NAMALWA (cell line): ENCODE measurements at places on chromosomes 3 and 15.

GRCh38 chr3:120429921-120430361 is 20.9 kb downstream of the FSTL1 start:
- no peak for DNase-seq

DNA sequence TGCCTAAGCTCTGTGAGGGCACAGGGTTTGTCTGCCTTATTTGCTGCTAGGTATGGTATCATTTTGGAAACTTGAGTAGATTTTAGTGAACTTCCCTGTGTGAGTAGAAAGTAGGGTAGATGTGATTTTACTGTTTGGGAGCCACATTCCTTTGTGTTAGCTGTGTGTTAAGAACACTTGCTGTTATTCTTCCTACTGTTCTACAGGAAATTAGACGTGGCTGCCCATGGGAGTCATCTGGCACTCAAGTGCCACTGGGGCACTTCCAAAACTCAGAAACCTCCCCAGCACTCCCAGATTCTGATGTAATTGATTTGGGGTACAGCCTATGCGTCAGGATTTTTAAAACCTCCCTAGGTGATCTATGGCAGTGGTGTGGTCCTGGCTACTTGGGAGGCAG is 369.9 kb upstream of the C2CD4B start:
- DNase-seq = no peak

DNA sequence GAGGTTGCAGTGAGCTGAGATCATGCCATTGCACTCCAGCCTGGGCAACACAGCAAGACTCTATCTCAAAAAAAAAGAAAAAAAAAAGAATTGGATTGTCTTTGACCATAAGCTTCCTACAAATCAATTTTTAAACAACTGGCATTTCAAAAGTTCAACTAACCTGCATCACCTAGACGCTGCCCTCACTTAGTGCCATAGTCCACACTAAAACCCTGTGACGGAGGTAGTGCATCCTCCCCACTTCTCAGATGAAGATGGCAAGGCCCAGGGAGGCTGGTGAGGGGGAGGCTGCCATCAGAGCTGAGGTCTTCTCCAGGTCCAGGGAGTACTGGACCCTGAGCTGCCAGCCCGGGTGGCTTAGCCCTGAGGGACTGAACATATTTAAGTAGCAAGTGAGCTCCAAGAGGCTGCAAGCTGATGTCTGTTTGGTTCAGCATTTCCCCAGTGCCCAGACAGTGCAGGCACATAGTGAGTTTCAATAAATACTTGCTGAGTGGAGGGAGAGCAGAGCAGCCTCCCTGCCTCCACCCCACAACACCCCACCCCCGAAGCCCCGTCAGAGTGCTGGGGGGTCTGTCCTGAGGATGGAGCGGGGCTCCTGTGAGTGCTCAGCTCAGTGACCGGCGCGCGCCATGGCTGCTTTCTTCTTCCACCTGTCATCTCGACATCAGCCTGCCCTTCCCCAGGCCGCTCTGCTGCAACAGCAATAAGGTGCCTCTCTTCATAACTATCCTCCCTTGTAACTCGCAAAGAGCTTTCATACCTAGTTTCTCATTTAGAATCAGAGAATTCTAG is 52.8 kb downstream of the MGLL start:
- DNase-seq = no peak

- DNase-seq = no peak
Measured at GRCh38 chr15:57301307-57301706, 75.0 kb upstream of the CGNL1 start.

GRCh38 chr3:98817547-98818041 is 54.5 kb downstream of the ST3GAL6 start:
- peak; percentile 72 for DNase-seq

GRCh38 chr3:196757876-196758739 is 18.5 kb downstream of the PAK2 start:
- no peak for DNase-seq

DNA sequence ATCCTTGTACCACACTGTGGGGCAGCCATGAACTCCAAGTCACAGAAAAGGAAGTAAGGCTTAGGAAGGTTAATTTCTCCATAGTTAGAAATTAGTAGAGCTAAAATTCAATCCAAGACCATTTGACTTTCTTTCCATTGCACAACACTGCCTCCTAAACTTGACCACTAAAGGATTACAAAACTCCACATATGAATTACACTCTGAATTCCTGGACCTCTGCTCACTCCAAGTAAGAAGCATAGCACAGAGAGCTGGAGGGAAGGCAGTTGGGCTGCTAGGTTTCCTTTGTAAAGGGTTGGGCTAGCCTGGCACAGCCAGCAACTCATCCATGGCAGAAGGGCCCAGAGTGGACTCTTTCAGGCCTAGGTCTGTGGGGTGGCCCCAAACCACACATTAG is 134.4 kb downstream of the MYLK start:
- no peak for DNase-seq

- no peak for DNase-seq
Measured at GRCh38 chr3:187454085-187454815, 86.1 kb downstream of the RTP4 start.

DNA sequence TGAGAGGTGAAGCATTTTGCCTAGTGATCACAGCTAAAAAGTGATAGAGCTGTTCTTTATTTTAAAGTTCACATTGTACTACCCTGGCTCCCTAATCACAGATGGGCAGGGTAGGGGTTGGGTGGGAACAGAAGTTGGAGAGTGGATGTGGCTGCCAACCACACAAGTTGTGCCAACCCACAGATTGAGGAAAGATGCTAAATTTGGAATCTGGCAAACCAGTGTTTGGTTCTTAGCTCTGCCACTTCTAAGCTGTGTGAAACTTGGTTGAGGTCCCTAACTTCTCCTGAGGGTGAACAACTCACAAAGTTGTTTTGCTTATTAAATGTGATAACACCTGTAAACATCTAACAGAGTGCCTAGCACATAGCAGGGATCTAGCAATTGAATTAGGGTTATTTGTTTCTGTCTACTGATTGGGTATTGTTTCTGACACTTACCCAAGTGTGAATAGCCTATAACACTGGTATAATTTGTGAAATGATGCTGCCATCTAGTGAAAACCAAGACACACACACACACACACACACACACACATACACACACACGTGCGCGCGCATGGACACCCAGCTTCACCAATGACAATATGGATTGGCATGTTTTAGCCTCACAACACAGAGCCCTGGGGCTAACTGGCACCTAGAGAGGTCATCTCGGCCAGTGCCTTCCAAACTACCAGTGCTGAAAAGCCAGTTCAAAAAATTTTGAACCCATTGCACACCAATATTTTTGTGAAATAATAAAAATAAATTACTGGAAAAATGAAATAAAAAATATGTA is 25.3 kb downstream of the ADGRG7 start:
- peak; percentile 23 for DNase-seq

- no peak for DNase-seq
Measured at GRCh38 chr3:49805897-49806701, 3.0 kb downstream of the INKA1 start.

GRCh38 chr15:91253605-91254004 is 153.5 kb downstream of the SV2B start:
- DNase-seq = no peak

GRCh38 chr15:82139823-82140268 is 94.0 kb upstream of the MEX3B start:
- DNase-seq = peak; percentile 60

DNA sequence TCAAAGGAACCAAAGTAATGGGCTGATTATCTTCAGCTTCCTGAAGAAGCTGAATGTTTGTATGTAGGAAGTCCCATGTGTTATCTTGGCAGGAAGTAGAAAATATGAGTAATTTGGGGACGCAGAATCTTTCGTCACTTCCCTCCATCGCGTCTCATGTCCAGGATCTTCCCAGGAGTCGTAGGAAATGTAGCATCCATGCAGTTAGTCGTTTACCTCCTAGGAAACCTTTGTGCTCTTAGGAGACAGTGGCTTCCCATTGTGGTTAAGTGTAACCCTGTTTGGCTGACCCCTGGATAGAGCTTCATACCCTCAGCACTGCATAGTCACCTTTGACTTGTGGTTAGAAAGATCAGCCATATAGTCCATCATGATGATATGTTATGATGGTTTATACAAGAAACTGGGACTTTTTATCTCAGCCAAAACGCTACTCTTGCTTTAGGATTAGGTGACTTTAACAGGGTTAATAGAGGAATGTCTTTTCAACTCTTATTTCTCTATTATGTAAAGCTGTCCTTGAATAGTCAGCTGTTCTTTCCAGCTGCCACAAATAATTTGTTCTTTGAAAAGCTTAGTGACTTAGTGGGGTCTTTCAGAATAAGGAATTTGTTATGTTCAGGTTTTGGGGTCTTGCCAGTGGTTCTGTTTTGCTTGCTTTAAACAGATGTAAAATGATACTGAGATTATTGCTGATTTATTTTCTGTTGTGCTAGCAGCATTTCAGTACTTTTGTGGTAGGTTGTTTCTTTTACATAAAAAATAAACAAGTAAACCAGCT is 92.2 kb downstream of the KLHL25 start:
- peak; percentile 41 for DNase-seq

- no peak for DNase-seq
Measured at GRCh38 chr15:74613953-74614743, 1.5 kb upstream of the CLK3 start.

DNA sequence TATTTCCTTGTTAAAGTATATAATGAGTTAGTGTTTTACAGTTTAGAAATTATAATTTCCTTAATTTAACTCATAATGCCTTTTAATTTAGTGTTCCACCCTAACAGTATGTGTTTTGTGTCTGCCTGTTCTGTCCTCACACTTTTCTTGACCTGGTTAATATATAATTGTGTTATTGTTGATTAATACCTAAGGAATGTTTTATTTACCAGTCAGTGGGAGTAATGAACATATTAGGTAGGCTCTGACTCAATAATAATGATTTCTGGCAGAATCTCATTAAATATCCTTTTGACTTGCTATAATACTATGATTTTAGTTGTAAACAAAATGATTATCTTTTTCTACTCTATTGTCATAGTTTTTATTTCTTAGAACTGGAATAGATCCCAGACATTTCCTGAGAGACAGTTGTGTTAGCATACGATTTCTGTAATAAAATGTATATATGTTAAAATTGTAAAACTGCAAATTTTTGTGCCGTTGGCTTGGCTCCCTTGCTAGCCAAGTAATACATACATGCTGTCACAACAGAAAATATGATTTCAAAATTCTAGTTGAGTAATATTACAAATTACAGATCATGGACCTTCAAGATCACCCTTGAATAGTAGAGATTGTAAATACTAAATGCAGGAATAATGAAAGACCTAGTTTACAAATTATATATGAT is 51.9 kb downstream of the RASA2 start:
- no peak for DNase-seq

DNA sequence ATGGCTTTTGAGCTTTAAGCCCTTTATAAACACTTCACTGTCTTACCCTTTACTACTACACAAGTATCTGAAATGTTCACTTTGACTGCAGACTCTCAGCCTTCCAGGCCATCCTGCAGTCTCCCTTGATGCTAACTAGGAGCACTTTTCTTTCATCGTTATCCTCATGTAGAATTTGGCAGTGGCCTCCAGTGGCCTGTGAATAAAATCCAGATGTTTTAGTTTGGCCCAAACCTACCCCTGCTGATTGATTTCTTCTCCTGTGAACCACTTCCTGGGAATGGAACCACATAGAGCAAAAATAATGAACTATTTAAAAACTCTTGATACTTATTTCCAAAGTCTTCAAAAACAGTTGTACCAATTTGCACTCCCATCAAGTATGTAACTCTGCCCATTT is 271.9 kb downstream of the FEZF2 start:
- DNase-seq = no peak

DNA sequence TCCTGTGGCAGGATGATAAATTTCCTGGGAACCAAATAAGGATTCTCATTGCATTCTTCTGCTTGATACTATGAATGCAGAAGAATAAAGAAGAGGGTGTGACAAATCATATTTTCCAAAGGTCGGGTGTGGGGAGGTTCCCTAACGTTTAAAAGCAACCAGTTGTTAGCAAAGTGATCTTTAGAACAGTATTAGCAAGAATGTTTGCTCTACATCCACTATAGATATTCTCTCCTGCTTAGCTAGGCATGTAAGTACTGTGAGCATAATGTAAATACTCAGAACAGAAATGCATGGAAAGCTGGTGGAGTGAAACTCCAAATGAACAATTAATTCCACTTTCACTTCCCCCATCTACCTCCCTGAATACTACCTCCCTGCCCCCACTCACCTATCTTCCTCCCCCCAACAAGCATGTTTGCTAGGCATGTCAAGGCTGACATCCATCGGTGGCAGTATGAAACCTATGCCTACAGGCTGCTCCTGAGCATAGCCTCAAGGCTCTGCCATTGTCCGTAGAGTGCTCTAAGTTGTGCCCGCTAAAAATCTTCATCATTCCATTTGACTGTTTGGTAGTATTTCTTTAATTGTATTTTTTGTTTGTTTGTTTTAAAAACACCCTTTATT is 329.7 kb downstream of the TIGIT start:
- DNase-seq = no peak

- DNase-seq = no peak
Measured at GRCh38 chr15:55237219-55238130, 40.7 kb upstream of the RSL24D1 start.

DNA sequence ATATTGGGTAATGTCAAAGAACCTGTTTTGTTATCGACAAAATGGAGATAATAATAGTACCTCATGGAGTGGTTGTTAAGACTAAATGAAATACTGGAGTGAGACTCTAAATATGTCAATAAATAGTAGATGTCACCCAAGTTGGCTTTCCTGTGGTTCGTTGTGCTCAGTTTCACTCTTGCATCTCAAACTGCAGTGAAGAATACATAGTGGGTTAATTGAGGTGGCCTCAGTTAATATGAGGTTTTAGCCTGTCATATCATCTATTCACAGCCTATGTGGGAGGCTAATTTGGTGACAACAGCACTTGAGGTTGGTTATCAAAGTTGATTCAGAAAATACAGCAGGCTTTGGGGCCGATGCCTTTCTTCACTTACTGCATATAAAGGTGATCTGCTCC is 485.5 kb upstream of the SUCLG2 start:
- no peak for DNase-seq

DNA sequence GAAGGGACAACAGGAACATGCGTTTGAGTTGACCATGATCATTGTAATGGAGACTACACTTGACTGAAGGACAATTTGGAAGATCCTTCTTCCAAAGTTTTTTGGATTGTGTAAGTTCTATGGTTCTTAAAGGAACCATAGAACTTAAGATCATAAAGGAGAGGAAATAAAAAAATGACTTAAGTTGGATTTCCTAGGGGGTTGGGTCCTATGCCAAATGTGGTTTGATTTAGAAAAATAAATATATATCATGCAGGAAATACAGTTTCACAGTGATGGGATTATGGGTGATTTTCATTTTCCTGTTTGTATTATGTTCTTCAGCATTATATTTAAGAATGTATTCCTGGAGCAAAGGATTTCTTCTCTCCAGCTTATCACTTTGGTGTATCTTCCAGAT is 305.5 kb upstream of the DPH6 start:
- DNase-seq = no peak
